ENCODE measurements at places on chromosomes 5 and 9. TPM values are rescaled to one million over a fixed set of nuclear protein-coding genes. Genes with fewer than 3 reads are reported as not detected.

The CD72 gene
- total RNA-seq = 1.4 TPM

The TAF11L10 gene
- not detected for total RNA-seq

DNA sequence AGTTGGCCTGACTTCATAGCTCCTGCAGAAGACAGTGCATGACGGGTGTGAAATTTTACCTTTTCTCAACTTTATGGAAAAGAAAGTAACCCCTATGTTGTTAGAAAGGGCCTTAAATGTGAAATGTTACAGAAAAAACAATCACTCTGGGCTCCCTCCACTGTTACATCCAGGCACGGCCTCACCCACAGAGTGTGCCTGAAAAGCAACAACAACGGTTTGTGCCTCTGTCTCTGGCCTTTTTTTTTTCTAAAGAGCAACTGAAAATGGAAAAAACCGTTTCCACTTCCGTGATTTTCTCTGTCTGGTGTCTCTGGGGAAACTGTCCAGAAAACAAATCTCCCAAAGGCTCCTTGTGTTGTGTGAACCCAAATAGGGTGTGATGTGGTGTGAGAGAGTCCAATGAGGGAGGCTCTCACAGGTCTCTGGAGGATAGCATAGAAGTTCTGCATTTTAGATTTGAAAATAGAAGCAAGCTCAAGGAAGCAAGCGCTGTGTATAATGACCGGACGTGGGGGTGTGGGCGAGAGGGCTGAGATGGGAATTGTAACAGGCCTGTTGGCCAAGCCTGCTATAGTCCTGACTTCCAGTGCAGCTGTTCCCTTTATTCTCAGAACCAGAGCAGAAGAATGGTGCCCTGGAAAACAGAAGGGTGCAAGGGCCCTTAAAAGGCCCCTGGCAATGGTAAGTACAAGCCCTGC is 221.8 kb upstream of the TUT7 start:
- no peak for DNase-seq
- H3K4me3 ChIP-seq = no peak overlapping the region
- H3K36me3 ChIP-seq = no peaks in the 10 kb centered on the region
- no peaks in the 10 kb centered on the region for H3K27me3 ChIP-seq

GRCh38 chr5:152349683-152350526 is 55.2 kb downstream of the NMUR2 start:
- no peaks in the 10 kb centered on the region for H3K4me1 ChIP-seq
- H3K27ac ChIP-seq = no peak overlapping the region
- DNase-seq = no peak
- H3K36me3 ChIP-seq = no peaks in the 10 kb centered on the region

Measured in esophagus muscularis mucosa (tissue), 4 donors.